ENCODE measurements at places on chromosomes 11 and 22.

DNA sequence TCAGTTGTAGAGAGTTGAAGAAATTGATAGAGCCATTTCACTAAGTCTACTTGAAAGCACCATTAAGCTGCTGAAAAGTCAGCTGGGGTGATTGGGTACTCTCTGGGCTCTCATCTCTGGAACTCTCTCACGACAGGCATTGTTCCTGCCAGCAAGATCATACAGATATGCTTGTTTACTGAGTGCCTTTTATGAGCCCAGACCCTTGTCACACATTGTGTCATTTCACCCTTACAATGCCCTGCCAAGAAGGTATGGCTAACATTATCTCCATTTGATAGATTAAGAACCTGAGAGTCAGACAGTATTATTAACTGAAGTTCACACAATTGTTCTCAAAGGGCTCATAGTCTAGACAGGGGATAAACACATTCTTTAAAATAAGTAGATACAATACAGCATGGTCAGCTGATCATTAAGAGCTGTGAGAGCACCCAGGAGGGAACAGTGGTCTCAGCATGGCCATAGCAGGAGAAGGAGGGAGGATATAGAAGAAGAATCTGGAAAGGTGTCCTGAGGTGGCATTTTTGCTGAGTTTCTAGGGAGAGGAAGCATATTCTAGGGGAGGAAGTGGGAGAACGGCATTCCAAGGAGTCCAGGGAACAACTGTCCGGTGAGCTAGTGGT lies 580.5 kb downstream of the INSC start:
- no peak for DNase-seq

GRCh38 chr22:50525858-50526107 lies 385 bp upstream of the SCO2 start:
- DNase-seq = no peak

DNA sequence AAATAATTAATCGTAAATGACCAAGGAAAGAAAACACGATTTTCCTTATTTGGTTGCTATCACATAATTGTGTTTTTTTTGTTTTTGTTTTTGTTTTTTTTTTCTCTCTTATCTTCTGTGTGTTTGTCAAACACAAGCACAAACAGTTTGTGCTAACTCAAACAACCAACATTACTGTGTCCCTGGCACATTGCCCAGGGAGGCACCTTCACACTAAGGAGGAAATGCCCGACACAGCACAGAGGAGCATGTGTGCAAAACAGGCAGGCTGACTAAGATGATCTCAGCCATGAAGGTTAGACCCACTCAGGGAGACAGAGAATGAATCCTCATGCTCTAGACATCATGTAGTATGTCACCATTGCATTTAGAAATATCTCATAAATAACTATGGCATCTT lies 130.1 kb downstream of the SOX6 start:
- DNase-seq = no peak

DNA sequence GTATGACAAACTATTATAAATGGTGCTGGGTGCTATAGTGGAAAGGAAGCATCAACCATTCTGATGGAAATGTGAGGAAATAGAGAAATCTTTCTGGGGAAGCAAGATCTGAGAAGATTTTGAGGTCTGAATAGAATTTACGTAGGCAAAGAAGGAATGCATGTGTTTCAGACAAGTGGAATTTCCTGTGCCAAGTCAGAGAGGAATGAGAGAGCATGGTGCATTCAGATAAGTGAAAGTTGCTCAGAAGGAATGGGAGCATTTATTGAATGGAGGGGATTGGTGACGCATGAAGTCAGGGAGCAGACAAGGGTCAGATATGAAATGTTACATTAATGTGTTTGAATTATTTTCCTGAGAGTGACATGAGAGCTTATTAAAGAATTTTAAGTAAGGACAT lies 725.5 kb downstream of the METTL15 start:
- no peak for DNase-seq

- DNase-seq = no peak
These were observed 50.1 kb upstream of the DKK3 start for GRCh38 chr11:12058425-12059115.

DNA sequence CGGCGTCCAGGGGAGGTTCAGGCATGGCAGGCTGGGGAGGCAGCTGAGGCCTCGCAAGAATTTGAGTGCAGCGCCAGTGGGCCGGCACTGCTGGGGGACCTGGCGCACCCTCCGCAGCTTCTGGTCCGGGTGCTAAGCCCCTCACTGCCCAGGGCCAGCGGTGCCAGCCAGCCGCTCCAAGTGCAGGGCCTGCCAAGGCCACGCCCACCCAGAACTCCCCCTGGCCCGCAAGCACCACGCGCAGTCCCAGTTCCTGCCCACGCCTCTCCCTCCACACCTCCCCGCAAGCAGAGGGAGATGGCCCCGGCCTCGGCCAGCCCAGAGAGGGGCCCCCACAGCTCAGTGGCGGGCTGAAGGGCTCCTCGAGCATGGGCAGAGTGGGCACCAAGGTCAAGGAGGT lies 2017.3 kb downstream of the LRRC4C start:
- DNase-seq = no peak

DNA sequence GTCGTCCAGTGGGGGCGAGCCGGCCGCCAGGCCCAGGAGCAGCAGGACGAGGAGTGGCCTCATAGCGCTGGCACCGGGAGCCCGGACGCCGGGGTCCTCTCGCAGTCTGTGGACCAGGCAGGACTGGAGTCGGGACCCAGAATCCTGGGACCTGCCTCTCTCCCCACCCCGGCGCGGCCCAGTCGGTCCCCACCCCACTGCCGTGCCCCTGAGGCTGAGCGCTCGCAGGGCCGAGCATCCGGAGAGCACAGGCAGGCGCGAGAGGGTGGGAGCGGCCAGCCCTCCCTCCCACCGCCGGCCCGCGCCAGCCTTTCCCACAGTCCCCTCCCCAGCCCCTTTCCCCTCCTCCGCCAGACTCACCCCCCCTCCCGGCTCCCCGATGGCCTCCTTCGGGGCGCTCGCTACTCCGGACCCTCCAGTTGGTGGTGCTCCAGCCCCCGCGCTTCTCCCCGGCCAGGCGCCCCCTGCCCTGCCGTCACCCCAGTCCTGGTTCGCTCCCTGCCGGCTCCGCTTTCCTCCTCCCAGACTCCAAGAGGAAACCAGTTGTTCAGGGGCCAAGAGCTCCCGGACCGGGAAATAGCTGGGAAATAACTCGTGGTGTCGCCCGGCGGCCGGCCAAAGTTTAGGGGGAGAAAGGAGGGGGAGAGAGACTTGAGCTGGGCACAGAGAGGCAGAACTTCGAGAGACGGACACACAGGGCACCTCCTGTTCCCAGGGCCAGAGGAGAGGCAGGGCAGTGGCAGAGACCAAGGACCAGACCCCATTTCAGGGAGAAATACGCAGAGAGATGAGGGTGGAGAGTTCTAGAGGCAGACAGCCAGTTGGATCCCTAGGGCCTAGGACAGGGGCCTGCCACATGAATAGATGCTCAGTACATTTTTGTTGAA lies at the start of gene C1QTNF5:
Gene C1QTNF5 (minus strand): TSS at position 549 of the 887 bp plus-strand sequence. CDS start 486 bp downstream, at position 63.
- DNase-seq = no peak

- no peak for DNase-seq
These were observed 27.2 kb upstream of the TH start for GRCh38 chr11:2198621-2199365.

DNA sequence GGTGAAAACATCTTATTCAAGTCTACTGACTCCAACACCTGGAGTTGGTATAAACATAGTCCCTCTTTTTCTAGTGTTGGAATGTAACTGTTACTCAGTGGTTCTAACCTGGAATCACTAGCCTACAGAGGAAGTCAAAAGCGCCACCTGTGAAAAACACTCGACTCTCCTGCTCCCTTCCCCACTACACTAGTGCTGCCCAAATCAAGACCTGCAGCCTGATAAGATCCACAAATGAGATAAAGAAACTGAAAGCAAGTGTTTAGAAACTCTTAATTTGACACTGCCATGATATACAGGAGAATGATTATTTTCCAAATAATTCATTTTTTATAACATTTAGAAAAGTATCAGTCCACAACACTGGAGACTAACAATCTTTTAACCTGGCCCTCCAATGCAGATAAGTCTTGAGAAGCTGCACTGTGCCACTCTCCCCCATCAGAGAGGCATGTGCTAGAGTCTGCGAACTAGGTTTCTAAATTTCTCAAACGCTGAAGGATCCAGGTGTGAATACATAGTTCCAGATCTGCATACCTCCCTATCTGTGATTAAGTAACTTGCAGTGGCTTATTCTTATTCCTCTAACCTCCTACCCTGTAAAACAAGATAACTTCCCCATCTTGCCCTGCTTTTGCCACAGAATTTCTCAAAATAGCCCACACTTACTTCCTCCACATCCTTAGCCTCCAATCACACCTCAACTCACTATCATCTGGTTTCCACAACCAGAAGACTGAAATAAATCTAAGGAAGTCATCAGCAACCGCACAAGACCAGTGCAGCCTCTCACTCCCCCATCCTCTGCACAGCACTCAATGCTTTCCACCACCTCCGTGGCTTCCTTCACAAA lies 88.1 kb downstream of the RRAS2 start:
- DNase-seq = no peak

Measured in activated CD4-positive, alpha-beta T cell treated with anti-CD3 and anti-CD28 coated beads for 24 hours (primary cell).